ENCODE measurements at places on chromosomes 5 and 9.

DNA sequence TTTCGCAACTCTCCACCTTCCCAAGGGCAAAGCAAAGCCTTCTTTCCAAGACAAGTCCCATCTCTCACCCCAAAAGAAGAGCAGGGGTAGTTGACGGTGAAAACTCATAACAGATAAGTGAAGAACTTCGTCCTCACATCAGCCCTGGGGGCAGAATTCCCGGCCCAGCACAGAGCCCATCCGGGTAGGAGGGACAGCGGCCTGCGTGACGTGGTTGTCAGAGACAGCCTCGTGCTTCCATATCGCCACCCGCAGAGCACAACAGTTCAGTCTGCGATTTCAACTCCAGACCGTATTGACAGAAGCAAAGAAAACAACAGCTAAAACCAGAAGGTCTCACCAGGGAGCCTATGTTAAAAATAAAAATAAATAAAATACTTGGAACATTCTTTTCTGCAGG, 273.2 kb downstream of the SYK start:
- DNase-seq, result no peak

DNA sequence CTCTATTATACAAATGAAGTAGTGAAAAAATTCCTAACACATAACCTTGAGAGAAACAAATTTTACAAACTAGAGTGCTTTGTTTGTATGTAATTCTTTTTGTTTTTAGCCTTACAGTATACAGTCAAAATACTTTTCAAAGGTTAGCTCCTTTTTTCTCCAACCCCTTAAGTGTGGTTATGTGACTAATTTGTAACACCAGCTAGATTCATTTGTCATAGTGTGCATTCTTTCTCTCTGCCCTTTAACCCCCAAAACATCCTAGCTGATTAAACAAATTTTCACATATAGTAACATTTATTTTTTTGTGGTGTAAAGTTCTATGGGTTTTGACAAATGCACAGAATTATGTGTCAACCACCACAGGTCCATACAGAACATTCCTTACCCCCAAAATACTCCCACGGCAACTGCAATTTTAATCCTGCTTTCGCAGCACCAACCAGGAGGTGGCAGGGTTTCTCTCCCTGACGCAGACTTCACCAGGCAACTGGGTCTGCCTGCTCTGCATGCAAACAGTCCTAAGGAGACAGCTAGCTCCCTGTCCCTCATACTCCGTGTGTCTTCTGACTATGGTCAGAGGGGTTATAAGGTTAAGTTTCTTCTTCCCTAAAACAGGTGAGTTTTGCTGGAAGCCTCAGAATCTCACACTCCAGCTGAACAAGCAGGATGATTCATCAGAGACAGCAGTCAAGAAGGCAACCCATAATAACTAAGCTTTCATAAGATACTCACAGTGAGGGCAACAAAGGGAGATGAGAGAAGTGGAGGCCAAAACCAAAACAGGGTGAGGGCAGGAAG, 44.5 kb upstream of the NR5A1 start:
- DNase-seq, result no peak

GRCh38 chr5:107121793-107122519, 548.8 kb downstream of the EFNA5 start:
- peak; percentile 88 for DNase-seq

GRCh38 chr9:137297966-137298365, 4.1 kb downstream of the NRARP start:
- DNase-seq, result no peak

- no peak for DNase-seq
Observed at GRCh38 chr9:109893241-109893640, 113.2 kb downstream of the PALM2AKAP2 start.
